ENCODE measurements at places on chromosomes 3 and 15. TPM values are rescaled to one million over a fixed set of nuclear protein-coding genes. Genes with fewer than 3 reads are reported as not detected.

SNRPN gene
- total RNA-seq, result 157 TPM

TM6SF1 gene
- 2.0 TPM for total RNA-seq

ZDHHC23 gene
- total RNA-seq, result 0.43 TPM

BTD gene
- 25.9 TPM for total RNA-seq

SLC35A5 gene
- total RNA-seq, result 14.9 TPM

GHSR gene
- total RNA-seq, result not detected

TMEM212 gene
- total RNA-seq, result not detected

DNAJA4 gene
- total RNA-seq, result 1.2 TPM

CD276 gene
- total RNA-seq, result 90.9 TPM

CDV3 gene
- total RNA-seq, result 76.8 TPM

GOLGA6A gene
- total RNA-seq, result under 0.01 TPM

GCSAM gene
- total RNA-seq, result not detected

KLHL40 gene
- not detected for total RNA-seq

IL20RB gene
- total RNA-seq, result 2.3 TPM

DUSP7 gene
- total RNA-seq, result 3.5 TPM

POLG gene
- total RNA-seq, result 37.7 TPM

TERC gene
- 290 TPM for total RNA-seq

SHC4 gene
- total RNA-seq, result 4.2 TPM

ADAMTS17 gene
- total RNA-seq, result not detected

TRH gene
- not detected for total RNA-seq

RBMS3 gene
- total RNA-seq, result 50.8 TPM

HHLA2 gene
- 0.09 TPM for total RNA-seq

CNTN3 gene
- total RNA-seq, result 0.17 TPM

GOLGA8N gene
- 4.3 TPM for total RNA-seq

CGGBP1 gene
- total RNA-seq, result 33.1 TPM

BTBD1 gene
- 67.2 TPM for total RNA-seq

POLQ gene
- total RNA-seq, result 1.9 TPM

GOLGA8R gene
- total RNA-seq, result 2.7 TPM

BMF gene
- total RNA-seq, result 3.8 TPM

CX3CR1 gene
- total RNA-seq, result not detected

LRIG1 gene
- 46.2 TPM for total RNA-seq

PLSCR1 gene
- total RNA-seq, result 74.6 TPM

UROC1 gene
- total RNA-seq, result not detected

UBA3 gene
- 100 TPM for total RNA-seq

ADPRH gene
- 1.7 TPM for total RNA-seq

PXYLP1 gene
- 3.6 TPM for total RNA-seq

SLC28A2 gene
- total RNA-seq, result not detected

TMCO5A gene
- not detected for total RNA-seq

Data from bronchial smooth muscle cell (primary cell).